ENCODE measurements at places on chromosomes 3 and 15.
A peak's percentile ranks its signal among the peaks of the same experiment; 100 is the strongest.

DNA sequence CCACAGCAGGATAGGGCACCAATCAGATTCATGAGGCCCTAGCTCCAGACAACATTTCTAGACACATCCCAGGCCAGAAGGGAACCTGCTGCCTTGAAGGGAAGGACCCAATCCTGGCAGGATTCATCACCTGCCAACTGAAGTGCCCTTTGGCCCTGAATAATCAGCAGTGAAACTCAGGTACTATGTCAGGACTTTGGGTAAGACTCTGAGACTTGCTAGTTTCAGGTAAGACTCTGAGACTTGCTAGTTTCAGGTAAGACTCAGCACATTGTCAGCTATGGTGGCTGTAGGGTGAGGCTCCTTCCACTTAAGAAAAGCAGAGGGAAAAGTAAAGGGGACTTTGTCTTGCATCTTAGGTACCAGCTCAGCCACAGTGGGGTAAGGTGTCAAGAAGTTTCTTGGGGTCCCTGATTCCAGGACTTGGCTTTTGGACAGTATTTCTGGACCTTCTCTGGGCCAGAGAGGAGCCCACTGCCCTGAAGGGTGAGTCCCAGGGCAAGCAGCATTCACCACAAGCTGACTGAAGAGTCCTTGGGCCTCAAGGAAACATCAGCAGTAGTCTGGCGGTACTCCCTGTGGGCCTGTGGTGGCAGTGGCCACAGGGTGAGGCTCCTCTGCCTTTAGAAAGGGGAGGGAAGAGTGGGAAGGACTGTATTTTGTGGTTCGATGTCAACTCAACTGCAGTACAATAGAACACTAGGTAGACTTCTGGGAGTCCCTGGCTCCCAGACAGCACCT, 13.7 kb upstream of the COL8A1 start:
- DNase-seq: no peak

DNA sequence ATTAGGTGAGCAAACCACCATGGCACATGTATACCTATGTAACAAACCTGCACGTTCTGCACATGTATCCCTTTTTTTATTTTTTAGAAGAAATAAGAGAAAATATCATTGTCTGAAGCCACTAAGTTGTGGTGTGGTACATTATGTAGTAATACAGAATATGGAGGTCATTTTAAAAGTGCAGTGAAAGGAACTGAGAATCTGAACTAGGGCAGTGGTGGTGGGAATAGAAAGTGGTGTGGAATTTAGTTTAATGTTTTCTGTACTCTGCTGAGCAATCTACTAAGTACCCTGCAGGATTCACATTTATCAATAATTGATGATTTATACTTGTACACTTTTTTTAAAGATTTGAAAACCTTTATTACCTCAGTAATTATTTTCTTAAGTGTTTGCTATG, 283.5 kb downstream of the CHL1 start:
- DNase-seq: no peak

- no peak for DNase-seq
Measured at GRCh38 chr15:26083896-26084295, 220.8 kb upstream of the ATP10A start.

GRCh38 chr3:30020380-30020779, 586.0 kb upstream of the TGFBR2 start:
- DNase-seq: no peak

- peak; percentile 28 for DNase-seq
Measured at GRCh38 chr15:98966091-98966787, 41.4 kb downstream of the PGPEP1L start.

DNA sequence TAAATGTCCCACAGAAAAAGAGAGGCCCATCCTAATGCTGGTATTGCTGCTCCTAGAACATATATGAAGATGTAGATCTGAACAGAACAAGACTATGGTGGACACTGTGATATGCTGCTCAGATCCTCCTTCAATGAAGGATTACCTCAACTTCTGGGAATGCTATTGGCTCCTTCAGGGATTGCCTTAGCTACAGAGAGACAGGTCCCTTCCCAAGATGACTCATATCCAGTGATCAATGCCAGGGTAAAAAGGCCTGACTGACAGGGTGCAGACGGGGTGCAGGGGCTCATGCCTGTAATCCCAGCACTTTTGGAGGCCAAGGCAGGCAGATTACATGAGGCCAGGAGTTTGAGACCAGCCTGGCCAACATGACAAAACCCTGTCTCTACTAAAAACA, 20.5 kb upstream of the STAG1 start:
- DNase-seq: no peak

- DNase-seq: no peak
Measured at GRCh38 chr15:32646291-32646690, 4.8 kb downstream of the SCG5 start.

- DNase-seq: peak; percentile 49
Measured at GRCh38 chr3:104198131-104198530, 1168.6 kb upstream of the ALCAM start.

DNA sequence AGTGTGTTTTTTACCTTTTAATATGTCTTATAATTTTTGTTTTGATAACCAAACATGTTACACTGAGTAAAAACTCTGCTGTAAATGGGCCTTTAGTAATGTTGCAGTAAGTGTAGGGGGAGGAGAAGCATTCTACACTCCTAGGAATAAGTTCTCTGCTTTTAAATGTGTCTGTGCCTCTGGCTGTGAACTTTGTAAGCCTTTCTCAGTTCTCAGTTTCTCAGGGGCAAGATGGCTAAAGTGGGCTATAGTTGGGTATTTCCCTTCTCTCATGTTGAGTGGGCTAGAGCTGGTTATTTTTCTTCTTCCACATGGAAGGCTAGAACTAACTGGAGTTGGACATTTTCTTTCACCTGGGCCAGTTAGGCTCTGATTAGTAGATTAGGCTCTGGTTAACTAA, 75.3 kb upstream of the NUDT16 start:
- no peak for DNase-seq

- DNase-seq: no peak
Measured at GRCh38 chr15:90287101-90287500, 21.6 kb downstream of the NGRN start.

DNA sequence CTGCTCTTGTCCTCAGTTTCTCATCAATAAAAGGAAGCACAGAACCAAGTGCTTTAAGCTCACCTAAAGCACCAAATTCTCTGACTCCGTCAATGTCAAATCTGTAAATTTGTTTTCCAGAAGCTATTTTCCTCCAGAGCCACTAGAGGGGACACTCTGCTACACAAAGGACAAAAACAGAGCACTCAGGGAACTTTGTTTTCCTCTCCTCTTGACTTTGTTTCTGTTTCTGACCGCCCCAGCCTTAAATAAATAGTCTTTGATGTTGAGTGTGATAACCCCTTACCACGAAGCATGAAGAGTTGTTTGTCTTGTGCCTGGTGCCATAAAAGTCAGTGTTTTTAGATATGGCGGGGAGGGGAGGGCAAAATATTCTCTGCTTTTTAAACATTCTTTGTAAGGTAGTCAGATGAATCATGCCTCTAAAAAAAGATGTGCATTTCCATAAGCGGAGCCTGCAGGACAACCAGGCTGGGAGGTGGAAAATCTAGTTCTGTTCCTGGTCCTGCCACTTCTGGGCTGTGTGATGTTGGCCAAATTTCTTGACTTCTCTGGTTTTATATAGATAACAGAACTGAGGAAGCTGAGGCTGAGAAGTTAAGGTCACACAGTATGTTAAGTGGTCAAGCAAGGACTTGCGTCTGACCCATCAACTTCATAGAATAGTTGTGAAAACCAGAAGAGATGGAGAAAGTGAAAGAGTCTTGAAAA, 7.3 kb upstream of the ZBTB38 start:
- DNase-seq: peak; percentile 91
